Activated naive CD8-positive, alpha-beta T cell treated with anti-CD3 and anti-CD28 coated beads, Interleukin-2, amount 50 U/mL, for 16 hours (primary cell): ENCODE measurements at places on chromosomes 5 and 9.

GRCh38 chr9:33458444-33458843 lies 11.1 kb upstream of the AQP3 start:
- DNase-seq = no peak

- peak; percentile 49 for DNase-seq
Measured at GRCh38 chr9:136532799-136533774, 12.8 kb downstream of the NOTCH1 start.

DNA sequence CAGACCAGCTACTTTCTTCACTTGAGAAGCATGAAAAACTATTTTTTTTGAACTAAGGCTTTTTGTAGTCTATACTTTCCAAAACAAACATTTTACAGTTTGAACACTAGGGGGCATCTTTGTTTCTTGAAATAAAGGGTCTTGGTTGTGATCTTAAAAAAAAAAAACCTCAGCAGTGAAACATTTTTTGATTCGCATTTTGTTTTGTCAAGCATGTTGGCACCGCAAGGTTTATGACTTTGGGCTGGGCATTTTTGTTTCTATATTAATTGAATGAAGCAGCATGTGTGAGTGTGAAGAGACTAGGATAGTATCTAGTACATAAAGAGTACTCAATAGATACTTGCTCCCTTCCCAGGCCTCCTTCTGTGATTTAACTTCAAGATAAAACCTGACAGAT lies 31.6 kb upstream of the ACOT12 start:
- no peak for DNase-seq

DNA sequence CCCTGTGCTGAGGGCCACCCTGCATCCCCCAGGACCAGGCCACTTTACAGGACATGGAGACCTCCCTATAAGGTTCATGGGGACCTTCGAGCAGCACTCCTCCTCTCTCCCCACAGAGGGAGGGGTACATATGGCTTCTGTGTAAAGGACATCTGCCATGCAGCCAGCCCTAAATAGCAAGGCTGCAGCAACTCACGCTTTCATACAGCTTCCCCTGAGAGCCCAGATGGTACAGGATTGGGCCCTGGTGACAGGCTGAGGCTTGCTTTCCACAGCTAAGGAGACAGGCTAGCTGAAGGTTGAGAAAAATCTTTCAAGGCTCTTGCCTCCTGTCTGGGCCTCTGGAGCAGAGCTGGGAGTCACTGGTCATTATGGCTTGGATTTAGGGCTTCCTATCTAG lies 147.0 kb upstream of the ZNF366 start:
- DNase-seq = no peak

- DNase-seq = no peak
Measured at GRCh38 chr5:1412163-1412562, 33.1 kb downstream of the SLC6A3 start.

DNA sequence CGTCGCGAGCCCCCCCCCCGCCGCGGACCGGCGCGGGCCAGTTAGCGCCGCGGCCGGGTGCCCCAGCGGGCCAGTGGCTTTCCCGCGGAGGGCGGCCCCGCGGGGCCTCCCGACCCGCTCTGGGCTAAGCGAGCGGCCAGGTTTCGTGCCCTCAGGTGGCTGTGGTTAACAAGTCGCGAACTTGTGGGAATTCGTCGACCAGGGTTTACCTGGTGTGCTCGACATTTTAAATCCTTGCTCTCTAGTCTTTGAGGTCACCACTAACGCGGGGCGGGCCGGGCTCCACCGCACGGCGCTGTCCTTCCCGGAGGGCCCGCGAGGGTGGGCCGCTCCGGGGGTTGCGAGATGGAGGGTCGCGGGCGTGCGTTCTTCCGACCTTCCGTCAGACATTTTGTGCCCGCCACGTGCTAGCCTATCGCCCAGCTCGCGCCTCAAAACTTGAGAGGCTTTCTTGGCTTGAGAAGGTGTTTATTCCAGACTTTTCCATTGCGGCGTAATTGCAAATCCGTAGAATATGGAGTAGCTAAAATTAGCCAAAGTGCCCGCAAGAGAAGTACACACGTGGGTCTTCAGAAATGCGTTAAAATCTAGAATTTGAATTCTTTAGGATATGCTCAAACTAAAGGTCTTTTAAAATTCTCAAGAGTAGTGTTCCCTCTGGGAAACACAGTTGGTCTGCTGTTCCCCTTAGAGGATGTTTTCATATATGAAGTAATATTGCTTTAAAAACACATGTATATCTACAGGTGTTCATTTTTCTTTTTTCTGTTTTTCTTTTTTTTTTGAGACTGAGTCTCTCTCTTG lies 2.1 kb downstream of the ANP32B start:
- DNase-seq = peak; percentile 10

DNA sequence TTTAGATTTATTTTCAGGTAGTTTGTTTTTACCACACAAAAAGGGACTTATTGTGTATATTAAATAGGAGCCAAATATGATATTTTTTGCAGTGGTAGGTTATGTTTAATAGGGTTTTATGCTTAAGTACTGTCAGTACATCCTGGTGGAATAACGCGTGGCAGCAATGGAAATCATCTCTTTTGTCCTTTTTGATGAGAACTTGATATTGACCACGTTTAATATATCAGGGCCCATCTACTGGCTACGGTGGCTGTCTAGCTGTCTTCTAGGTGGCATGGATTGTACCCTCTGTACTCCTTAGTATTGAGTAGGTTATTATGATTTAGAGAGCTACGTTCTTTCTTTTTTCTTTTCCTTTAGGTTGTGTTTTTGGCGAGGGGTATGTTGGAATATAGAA lies 2.6 kb downstream of the BASP1 start:
- DNase-seq = no peak

DNA sequence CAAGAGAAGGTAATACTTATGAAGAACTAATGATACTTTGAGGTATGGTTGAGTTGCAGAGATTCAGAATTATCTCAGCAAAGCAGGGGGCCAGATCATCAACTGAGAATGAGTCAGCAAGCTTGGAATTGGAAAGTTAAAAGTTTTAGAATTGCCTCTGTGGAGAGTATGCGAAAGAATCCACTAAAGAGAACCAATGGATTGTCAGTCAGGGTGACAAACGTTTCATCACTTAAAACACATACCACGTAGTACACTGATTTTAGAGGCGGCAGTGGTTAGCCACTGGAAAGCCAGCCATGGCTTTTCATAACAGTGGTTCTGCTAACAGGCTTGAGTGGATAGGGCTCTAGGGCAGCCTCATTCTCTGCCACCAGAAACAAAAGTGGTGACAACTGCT lies 30.7 kb downstream of the AOPEP start:
- no peak for DNase-seq
